Natural killer cell treated with Interleukin-12 subunit alpha and Interleukin-12 subunit beta and Interleukin-15 and Interleukin-18, amount 100 ng/mL, for 72 hours (primary cell): ENCODE measurements at places on chromosomes 6 and 20.

DNA sequence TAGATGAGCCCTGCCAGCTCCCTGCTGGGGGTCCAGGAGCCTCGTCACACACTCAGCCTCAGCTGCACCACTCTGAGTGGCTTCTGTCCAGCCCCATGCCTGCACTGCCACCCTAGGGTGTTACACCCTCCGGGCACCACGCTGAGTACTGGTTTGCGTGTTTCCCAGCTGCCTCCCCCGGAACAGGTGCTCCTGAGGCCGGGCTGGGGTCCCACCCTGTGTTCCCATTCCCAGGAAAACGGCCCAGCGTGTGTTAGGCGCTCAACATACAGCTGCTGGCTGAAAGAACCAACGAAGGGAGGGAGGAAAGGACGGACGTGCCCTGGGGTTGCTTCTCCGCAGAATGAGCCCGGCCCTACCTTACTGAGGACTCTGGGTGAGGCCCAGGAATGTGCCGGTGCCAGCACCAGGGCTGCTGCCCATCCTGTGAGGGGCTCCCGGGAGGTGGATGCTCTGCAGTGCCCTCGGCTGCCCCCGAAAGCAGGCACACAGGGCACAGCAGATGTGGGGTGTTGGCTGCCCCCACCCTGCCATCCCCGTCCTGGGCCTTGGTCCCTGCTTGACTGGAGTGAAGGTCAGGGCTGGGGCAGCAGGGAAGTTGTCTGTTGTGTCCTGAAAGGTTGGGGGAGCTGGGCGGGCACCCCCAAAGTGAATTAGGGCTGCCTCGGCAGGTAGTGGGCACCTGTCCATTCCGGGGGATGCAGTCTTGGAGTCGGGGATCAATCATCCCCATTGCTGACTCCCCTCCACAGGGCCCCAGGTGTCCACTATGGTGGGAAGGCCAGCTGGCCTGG lies 16.3 kb downstream of the LAMA5 start:
- no peak for DNase-seq

GRCh38 chr20:10826111-10826510 lies 152.3 kb upstream of the JAG1 start:
- DNase-seq = no peak

- no peak for DNase-seq
Observed at GRCh38 chr20:57625181-57625958, 5.1 kb upstream of the ZBP1 start.

- DNase-seq = no peak
Observed at GRCh38 chr20:50353289-50353961, 156.8 kb upstream of the PTPN1 start.

DNA sequence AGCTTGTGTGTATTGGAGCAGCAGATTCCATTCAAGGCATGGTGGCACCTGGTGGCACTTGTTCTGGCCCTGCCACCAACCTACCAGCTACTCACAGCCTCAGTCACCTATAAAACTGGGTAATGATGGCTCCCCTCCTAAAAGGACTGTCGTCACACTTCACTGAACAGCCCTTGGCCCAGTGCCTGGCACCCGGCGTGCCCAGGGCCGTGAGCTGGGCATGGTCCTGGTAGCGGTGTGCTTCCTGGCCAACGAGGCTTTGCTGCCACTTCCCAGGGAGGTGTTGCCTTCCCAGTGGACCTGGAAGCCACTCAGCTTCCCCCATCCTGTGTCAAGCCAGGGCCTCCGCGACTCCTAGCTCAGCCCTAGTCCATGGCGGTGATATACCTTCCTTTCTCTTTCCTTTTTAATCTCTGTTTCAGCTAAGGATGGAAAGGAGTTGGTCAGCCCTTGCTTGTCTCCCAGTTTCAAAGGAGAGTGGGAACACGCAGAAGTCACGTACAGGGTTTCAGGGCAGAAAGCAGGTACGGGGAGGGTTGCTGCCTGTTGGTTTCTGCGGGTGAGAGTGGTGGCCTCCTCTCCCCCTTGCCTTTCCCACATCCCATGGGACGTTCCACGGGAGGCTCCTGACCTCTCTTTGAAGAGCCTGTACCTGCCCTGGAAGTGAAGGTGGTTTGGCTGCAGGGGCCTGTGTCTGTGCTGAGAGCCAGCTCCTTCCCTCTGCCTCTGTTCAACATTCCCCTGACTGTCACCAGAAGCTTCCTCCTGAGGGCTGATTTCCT lies 25.5 kb downstream of the ENTPD6 start:
- DNase-seq = no peak

DNA sequence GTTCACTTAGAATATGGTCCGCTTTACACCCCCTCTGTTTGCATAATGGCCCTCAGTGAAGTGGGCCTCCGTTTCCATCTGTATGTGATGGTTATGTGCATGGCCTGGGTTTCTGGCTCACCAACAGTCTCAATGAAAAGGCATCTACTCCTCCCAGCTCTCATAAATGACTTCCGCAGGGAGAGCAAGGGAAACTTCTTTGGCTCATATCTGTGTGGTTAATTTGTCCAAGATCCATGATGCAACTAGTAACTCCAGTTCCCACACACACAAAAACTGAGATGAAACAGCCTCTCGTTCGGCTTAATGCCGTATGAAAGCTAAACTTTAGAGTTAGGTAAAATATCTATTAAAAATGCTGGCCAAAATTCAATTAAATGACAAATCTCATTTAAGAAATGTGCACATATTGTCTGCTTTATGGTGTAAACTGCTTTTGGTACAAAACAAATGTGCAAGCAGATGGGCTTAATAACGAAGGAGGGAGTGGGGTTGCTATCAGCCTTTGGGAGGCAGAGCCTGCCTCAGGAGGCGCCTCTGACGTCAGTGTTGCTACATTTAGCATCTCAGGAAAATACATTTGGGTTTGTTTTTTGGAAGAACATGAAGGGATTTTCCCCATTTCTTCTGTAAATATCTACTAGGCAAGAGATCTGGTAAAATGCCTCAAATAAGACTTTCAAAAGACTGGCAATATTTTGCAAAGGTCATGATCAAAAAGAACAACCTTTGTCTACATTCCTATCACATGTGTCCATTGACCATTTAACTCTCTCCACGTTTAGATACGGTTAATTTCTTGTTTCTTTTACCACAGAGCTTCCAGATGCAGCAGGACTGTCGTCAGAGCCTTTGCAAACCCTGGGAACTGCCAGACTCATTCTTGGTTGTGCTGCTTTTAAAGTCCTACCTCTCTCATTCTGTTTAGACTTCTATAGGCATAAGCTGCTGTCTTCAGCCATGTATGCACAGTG lies 96.8 kb downstream of the ARMC2 start:
- no peak for DNase-seq

GRCh38 chr6:46042355-46042999 lies 26.8 kb upstream of the CLIC5 start:
- DNase-seq = no peak

DNA sequence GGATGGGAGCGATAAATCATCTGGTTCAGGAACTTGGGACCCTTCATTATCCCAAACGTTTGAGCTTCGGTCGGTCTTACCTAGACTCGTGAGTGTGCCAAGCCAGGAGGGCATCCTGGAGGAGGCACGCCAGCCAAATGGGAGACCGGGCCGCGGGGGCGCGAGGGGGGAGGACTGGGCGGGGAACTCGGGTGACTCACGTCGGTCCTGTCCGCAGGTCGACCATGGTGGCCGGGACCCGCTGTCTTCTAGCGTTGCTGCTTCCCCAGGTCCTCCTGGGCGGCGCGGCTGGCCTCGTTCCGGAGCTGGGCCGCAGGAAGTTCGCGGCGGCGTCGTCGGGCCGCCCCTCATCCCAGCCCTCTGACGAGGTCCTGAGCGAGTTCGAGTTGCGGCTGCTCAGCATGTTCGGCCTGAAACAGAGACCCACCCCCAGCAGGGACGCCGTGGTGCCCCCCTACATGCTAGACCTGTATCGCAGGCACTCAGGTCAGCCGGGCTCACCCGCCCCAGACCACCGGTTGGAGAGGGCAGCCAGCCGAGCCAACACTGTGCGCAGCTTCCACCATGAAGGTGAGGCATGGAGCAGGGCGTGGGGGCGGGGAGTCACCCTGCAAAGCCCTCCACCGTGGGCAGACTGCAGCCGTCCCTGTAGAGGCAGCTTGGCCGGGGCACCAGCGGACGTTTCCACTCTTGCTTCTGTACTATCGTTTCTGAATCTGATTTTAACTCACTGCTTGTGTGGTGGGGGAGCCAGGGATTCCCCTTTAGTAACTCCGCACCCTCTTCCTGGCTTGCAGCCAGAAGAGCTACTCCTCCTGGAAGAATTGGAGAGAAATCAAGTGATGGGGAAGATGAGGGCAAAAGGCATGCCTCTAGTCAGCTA lies 2.7 kb downstream of the BMP2 start:
- no peak for DNase-seq
